Kidney (tissue), 22 donors: ENCODE measurements at places on chromosomes 13 and 19. TPM values are rescaled to one million over a fixed set of nuclear protein-coding genes. Genes with fewer than 3 reads are reported as not detected.

Gene C2CD4C
- total RNA-seq, result 1.9 TPM

Gene MYBPC2
- 0.98 TPM for total RNA-seq

Gene SPTBN4
- total RNA-seq, result 0.82 TPM

Gene FGF21
- total RNA-seq, result not detected
